ENCODE measurements at places on chromosomes 16 and 17.

DNA sequence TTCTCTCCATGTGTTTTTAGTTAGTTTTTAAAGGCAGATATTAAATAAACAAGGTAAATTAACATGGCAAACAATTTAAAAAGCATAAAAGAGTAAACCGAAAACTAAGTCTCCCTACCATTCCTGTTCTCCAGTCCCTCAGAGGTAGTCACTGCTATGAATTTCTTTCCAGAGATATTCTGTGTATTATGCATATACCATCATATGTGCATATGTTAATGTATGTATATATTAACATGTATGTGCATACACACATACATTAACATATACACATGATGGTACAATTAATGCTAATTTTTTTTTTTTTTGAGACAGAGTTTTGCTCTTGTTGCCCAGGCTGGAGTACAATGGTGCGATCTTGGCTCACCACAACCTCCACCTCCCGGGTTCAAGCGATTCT is 32.5 kb downstream of the TANGO6 start:
- DNase-seq = no peak

- DNase-seq = no peak
Measured at GRCh38 chr17:78567991-78568390, 9.2 kb downstream of the DNAH17 start.

DNA sequence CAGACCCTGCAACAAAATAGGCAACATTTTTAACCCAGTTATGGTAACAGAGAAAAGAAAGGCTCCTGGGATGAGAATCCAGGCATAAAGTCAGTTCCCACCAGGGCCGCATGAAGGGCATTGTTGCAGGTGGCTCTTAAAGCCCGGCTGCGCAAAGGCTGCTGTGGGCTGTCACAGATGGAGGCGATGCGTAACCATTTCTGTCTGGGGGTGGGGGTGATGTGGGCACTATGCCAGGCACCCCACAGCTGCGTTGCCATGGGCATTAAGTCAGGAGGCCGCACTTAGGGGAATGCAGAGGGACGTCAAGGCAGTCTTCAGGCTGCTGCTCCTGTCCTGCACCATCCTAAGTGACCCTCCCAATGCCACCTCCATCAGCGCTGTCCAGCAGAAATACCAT is 228.4 kb downstream of the CPPED1 start:
- DNase-seq = peak; percentile 95

- DNase-seq = no peak
Measured at GRCh38 chr16:4380119-4381063, 8.7 kb downstream of the VASN start.

GRCh38 chr16:66385415-66385814 is 18.9 kb downstream of the CDH5 start:
- DNase-seq = no peak

DNA sequence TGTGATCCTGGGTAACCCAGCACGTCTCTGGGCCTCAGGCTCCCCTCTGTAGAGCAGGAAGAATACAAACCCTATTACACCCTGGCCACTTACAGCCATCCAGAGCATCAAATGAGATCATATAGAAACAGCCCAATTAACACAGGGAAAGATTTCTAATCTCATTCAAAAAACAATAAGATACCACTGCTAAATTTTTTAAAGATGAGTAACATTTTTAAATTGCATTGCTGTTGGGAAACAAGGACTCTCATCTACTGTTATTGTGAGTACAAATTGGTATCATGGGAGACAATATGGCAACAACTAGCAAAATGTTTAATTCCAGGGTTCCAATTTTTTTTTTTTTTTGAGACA is 41.1 kb downstream of the SRL start:
- no peak for DNase-seq

DNA sequence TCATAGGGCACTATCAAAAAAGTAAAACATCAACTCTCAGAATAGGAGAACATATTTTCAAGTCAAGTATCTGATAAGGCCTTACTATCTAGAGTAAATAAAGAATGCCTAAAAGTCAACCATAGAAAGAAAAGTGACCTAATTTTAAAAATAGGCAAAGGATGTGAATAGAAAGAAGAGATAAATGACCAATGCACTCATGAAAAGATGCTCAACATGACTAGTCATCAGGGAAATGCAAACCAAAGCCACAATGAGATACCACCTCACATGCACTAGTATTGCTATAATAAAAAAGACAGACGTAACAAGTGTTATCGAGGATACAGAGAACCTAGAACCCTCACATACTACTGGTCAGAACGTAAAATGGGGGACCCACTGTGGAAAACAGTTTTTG is 90.8 kb downstream of the DYNLRB2 start:
- no peak for DNase-seq

- no peak for DNase-seq
Measured at GRCh38 chr17:51065466-51065865, 55.2 kb downstream of the SPAG9 start.

Measured in NCI-H146 (cell line).